ENCODE measurements at places on chromosomes 13 and 19. TPM values are rescaled to one million over a fixed set of nuclear protein-coding genes. Genes with fewer than 3 reads are reported as not detected.

- no peak for DNase-seq
Measured at GRCh38 chr13:60265566-60265965, 101.8 kb upstream of the DIAPH3 start.

DNA sequence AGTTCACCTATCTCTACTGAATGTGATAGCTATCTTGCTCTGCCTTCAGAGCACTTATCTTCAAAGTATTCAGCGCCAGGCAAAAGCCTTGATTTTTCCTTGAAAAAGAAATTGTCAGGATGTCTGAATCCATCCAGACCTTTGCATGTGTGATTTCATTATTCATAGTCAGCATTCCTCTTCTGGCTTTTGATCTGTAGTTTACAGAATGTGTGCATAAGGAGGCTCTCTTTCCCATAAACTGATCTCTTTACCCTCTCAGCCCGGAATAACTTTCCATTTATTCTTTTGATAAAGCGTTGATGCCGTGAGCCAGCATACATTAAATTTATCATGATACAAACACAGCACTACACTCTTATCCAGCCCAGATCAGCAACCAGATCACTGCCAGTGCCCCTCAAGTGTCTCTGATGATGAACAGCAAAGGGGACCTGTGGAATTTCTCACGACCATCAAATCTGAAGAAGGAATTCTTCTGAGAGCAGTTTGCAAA, 130.8 kb downstream of the DNAJC15 start:
- DNase-seq: no peak

- DNase-seq: no peak
Measured at GRCh38 chr19:18126097-18126496, 26.9 kb upstream of the PIK3R2 start.

GRCh38 chr19:47499863-47500830, 14.7 kb downstream of the NAPA start:
- DNase-seq: no peak

- DNase-seq: no peak
Measured at GRCh38 chr13:45167611-45168554, 33.0 kb downstream of the KCTD4 start.

DNA sequence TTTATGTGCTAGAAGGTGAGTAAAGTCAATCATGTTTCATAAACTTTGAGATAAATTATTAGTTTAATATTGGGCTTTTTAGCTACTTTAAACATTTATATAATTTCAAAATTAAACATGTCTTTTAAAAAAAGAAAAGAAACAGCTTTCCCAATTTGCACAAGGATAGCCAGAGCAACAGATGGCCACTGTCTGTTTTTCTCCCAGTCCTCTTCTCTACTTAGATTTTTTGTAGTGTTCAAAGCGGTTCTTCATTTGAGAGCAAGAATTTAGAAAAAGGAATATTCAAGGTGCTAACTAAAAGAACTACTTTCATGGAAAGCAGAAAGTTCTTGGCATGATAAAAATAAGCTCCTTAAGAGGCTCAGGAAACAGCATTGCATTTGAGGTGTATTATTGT, 128.3 kb upstream of the MIR17HG start:
- DNase-seq: no peak

DNA sequence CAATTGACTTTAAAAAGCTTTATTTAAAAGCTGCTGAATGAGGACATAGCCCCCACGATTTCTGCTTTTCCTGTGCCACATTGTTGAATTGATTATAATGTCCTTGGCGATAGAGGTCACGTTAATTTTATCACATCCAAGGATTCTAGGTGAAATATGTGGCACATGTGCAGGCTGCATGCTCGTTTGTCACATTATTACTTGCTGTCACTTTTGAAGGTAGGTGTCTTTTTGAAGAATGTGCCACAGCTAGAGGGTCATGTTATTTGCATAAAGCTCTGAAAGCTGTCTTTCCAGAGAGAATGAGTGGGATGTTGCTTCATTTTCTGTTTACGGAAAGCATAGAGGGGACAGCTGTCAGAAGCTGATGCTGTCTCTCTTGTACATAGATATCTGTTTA, 927.6 kb upstream of the ATXN8OS start:
- no peak for DNase-seq

GRCh38 chr19:55259540-55260210, 858 bp upstream of the PPP6R1 start:
- no peak for DNase-seq

The LILRB5 gene
- not detected for total RNA-seq

DNA sequence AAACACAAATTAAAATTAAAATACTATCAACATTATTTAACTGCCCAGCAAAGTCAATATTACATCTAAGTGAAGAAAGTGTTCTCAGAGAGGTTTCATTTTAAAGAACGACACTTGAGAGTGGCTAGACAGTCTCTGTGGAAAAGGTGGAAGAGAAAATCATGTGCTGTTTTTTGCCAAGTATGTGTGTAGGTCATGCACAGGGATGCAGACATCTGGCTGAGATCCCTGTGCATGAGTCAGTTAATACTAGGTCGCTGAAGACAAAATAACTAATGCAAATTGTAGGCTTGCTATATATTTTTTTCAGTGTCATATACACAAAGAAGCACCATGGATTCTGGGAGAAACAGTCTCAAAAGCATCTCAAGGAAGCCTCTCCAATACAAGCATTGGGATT, 44.3 kb upstream of the ENOX1 start:
- no peak for DNase-seq

- no peak for DNase-seq
Measured at GRCh38 chr13:100724568-100724967, 50.0 kb upstream of the TMTC4 start.

DNA sequence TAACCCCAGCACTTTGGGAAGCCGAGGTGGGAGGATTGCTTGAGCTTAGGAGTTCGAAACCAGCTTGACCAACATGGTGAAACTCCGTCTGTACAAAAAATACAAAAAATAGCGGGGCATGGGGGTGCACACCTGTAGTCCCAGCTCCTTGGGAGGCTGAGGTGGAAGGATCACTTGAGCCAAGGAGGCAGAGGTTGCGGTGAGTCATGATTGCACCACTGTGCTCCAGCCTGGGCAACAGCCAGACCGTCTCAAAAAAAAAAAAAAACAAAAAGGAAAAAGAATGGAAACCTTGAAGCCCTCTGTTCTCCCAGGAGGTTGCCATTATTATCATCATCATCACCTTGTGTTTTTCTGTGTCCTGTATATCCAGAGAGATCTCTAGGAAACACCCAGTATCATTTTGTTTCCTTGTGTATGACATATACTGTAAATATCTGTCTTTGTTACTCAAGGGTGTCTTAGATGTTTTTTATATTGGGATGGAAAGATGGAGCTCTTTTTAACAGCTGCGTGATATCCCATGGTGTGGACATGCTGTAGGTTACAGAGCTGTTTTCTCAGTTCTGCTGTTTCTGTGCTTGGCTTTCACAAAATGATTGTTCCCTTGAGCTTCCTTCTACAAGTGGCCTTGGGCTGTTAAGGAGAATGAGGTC, 11.8 kb downstream of the CHAF1A start:
- no peak for DNase-seq

DNA sequence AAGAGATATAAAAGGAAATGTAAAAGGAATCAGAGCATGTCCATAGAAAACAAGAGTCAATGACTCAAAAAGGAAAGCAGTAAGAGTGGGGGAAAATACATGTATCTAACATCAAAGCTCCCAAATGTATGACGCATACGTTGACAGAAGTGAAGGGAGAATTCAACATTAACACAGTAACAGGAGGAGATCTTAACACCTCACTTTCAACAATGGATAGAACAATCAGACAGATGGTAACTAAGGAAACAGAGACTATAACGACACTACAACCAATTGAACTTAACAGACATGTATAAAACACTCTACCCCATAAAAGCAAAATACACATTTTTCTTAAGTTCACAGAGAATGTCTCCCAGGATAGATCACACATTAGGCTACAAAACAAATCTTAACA, 774.8 kb upstream of the ARGLU1 start:
- DNase-seq: no peak

The TMEM86B gene
- total RNA-seq: 3.2 TPM

DNA sequence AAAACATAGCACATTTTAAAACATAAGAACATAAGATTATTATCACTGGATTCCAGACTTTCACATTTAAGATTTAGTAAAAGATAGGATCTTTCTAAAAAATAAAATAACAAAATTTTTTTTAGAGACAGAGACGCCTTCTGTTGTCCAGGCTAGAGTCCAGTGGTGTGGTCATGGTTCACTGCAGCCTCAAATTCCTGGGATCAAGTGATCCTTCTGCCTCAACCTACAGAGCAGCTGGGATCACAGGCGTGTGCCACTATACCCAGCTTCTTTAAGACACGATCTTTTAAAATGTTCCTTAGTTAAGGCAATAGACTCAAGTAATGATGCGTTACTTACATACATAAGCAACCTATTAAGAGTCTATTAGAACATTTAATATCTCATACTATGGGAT, 32.7 kb downstream of the ALG5 start:
- no peak for DNase-seq

Measured in osteocyte (in vitro differentiated cells).